ENCODE measurements at places on chromosomes 1 and 21.

- no peak for DNase-seq
Observed at GRCh38 chr1:153362187-153362775, 4.6 kb downstream of the S100A9 start.

- no peak for DNase-seq
Observed at GRCh38 chr1:240308096-240308495, 216.4 kb downstream of the FMN2 start.

GRCh38 chr1:77012066-77012465, 144.8 kb downstream of the ST6GALNAC5 start:
- DNase-seq = no peak

DNA sequence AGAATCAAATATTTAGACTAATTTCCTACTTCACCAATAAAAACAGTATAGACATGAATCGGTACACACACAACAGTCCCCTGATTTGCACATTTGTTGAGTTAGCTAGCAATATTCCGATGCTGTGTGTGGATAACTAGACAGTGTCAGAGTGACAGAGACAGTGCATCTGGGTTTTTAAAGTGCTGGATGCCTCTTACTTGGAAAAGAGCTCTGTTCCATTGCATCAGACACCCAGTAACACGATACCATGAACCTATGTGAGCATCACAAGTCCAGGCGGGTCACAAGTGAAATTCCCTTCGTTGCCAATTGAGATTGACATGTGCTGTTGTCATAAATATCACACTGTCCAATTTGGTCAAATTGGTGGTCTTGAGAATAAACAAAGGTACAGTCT, 82.0 kb upstream of the ESRRG start:
- DNase-seq = no peak

DNA sequence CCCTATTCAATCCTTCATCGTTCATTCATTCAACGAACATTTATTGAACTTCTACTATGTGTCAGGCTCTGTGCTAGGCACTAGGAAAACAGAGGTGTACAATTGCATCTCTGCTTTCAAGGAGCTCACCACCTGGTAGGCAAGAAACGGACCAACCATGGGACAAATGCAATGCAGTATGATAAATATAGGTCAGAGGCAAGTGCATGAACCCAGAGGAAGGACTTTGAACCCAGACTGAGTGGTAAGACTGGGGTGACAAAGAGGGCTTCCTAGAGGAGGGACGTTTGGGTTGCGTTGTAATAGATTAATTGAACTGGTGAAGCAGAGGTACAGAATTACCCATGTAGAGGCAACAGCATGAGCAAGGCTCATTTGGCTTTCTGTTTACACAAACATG, 16.4 kb downstream of the CD2 start:
- DNase-seq = no peak

DNA sequence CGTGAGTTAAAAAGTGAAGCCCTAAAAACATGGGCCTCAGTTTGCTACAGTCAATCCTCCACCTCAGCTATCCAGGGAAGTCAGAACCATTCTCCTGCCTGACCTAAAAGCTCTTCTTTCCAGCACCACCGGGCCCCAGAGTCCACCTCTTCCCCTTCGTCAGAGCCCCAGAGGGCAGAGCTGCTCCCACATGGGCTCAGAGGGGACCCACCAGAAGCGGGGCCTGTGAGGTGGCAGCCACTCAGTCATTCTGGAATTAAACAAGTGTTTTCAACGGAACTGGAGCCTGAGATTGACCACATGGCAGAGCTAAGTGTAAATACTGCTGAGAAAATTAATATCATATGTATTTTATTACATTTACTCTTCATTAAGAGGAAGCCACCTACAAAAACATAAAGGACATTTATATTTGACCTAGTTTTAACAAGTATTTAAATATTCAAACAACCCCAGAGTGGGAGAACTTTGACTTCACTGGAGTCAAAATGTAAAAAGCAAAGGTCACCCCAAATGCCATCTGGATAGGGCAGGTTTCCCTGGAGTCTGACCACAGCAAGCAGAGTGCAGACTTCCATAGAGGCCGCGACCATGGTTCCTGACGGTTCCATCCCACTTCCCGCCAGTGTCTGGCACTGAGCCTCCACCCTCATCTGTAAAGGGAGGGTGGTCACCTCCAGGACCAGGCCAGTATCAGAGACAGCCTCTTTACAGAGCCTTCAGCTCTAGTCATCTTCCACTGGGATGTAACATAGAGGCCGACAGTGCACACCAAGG, 1.8 kb downstream of the SUMO3 start:
- no peak for DNase-seq

DNA sequence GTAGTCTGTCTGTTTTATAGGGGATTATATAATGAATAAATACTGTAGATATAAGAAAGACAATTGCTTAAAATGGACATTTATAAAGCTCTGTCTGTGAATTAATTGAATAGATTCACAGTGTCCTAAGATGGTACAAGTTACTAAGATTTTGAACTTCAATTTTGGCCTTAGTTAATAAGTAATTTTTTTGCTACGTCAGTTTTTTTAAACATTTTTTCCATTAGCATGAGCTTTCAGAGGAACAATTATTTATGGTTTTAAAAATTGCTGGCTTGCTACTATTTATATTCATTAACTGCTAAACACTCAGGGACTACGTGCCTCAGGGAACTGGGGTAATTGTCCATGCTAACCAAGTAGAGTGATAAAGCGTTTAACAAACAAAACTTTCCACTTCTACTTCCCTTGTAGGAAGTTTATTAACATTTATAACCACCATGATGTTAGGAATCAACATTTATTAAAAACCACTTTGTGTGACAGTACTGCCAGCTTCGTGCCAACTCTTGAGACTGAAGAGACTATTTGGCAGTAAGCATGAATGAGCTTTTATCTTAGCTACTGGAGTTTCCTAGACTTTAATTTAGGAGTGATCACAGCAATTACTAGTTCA, 65.4 kb upstream of the PTGS2 start:
- DNase-seq = no peak

- DNase-seq = no peak
Observed at GRCh38 chr21:25528515-25528914, 78.8 kb downstream of the MRPL39 start.

DNA sequence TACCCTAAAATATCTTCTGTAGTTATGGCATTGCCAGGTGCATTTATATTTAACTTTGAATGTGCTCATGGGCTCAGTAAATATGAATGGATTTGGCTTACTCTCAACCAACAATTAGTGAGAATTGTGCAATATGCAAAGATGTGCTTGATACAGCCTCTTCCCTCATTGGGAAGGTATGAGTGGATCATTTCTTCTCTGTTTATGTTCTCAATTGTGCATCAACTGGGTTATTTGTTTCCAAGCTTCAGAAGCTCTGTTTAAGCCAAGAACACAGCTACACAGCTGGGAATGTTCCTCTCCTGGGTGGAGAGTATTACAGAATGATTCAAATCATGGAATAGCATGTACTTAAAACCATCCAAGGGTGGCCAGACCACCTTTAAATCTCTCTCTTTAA, 17.6 kb upstream of the MAP1LC3C start:
- DNase-seq = no peak

DNA sequence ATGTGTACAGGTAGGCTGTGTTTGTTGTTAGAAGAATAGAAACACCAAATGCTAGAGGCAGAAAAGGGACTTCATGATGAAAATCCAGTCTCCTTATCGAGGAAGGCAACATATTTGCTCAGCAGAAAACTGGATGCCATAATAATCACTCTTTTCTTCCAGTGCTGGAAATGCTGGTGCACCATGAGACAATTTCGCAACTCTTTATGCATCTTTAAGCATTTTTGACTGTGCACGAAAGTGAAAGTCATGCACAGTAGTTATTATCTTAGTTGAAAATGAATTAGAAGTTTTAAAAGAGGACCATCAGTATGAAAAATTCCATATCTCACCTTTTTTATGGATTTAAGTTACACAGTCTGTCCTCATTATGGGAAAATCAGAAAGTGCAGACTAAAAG, 29.1 kb downstream of the SMYD2 start:
- no peak for DNase-seq

DNA sequence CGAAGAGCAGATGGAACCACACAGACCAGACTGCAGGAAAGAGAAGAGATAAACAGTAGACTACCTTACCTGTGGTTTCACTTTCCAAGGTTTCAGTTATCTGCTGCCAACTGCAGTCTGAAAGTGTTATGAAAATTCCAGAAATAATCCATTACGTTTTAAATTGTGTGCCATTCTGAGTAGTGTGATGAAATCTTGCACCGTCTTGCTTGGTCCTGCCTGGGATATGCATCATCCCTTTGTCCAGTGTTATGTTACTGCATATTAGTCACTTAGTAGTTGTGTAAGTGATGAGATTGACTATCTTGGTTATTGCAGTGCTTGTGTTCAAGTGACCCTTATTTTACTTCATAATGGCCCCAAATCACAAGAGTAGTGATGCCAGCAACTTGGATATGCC, 33.9 kb downstream of the DNAJC6 start:
- no peak for DNase-seq

DNA sequence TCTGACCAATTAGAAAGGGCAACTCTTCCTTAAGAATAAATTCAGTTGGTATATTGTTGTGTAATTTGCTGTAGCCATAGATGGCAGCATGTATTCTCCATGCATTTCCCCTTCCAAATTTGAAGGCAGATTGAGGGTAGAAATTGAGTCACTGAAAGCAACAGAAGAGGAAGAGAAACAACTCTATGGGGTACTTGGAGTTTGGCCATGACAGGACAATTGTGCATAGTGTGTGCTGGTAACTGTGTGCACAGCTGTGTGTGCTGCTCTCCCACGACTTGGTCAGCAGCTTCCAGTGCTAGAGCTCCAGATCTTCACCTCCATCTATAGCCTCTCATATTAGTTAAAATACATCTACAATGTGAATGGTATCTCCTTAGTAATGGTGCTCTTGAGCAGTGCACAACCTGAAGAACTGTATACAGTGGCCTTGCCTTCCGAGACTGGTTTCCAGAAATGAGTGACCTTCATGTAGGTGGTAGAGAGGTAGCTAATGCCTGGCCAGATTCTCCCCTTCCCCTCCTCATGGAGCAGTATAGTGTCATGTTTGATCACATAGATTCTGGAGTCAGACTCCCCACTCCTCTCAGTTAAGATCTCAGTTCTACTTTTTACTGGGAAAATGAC, 882 bp upstream of the FCAMR start:
- no peak for DNase-seq

DNA sequence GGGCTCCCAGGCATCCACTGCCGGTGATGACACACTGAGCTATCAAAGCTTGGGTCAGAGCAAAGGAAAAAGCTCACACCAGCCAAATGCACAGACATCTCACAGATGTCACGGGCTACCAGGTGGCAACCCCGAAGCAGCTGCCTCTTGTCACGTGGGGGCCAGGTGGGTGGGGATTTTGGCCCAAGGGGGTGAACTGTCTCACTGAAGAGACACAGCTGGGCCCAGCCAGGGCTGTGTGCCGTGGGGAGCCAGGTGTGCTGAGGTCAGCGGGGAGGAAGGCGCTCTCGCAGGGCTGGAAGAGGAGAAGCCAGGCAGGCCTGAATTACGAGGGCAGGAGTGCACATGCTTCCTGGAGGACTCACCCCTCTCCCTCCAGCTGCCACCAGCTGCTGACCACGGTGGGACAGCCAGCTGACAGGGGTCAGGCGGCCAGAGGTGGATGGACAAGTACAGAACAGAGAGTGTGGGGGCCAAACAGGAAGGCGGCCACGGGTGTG, 32.4 kb downstream of the KCNN3 start:
- peak; percentile 69 for DNase-seq

DNA sequence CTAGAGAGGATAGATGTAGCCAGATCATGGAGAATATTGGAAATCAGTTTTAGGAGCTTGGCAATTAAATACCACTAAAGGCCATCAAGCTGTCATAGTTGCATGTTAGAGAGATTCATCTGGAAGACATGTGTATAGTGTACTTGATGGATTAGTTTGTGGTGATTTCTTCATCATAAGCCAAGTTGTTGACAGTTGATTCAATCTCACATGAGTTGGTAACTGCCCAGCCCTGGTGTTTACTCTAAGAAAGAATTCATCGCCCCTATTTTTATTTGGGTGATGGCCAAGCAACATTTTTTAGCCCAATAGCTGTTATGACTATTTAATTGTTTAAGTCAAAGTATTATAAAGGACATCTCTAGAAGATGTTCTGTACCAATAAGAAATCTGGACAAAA, 737.6 kb downstream of the PLA2G4A start:
- DNase-seq = no peak

- no peak for DNase-seq
Observed at GRCh38 chr1:221576268-221576667, 165.6 kb downstream of the DUSP10 start.

DNA sequence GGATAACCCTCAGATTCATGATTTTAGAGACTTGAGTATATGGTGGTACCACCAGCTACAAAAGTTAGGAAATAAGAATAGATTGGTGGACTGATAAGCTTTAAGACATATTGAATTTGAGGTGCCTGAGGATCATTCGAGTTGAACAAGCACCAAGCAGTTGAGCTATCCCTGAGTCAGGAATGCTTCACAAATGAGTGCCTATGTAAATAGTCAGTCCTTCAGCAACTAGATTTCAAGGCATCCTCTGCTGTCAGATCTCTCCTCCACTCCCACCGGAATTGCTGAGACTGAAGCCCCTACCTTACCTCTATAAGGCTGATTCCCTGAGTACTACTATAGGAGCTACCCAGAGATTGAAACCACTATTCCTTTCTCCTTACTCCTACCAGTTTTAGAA, 7.1 kb downstream of the BTF3L4 start:
- no peak for DNase-seq

DNA sequence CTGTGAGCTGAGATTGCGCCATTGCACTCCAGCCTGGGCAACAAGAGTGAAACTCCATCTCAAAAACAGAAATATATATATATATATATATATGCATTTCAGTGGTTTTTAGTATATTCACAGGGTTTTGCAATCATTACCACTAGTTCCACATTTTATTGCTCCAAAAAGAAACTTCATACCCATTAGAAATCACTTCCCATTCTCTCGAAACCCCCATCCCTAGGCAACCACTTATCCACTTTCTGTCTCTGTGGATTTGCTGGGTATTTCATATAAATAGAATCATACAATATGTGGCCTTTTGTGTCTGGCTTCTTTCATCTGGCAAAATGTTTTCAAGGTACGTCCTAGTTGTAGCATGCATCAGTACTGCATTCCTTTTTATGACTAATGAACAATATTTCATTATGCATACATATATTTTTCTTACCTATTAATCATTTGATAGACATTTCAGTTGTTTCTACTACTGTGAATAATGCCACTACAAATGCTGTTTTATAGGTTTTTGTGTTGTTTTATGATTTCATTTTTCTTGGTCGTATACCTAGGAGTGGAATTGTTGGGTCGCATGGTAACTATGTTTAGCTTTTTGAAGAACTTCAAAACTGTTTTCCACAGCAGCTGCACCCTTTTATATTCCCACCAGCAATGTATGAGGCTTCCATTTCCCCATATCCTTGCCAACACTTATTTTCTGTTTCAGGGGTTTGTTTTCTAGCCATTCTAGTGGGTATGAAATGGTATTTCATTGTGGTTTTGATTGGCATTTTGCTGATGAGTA, 95.9 kb downstream of the PHTF1 start:
- no peak for DNase-seq

Data from heart right ventricle (tissue), 16 donors.